Muscle of leg (tissue), 16 donors: ENCODE measurements at places on chromosomes 4 and X.

DNA sequence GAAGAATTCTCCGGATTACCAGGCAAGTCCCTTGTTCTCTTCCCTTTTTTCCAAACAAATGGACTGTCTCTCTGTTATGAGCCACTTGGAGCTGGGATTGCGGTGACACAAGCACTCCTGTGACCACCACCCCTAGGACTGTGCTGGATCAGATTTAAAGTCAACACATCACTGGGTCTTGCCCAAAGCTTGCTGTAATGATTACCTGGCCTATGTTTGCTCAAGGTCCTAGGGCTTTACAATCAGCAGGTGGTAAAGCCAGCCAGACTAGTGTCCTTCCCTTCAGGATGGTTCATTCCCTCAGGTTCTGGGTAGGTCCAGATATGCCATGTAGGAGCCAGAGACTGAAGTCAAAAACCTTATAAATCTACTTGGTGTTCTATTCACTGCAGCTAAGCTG, 144.7 kb downstream of the COX18 start:
- no peaks in the 10 kb centered on the region for H3K36me3 ChIP-seq
- DNase-seq = no peak
- H3K4me3 ChIP-seq = no peak overlapping the region
- H3K27ac ChIP-seq = no peak overlapping the region

- DNase-seq = peak; percentile 28
- no peak overlapping the region for H3K4me3 ChIP-seq
- H3K27me3 ChIP-seq = no peaks in the 10 kb centered on the region
These were observed 70.2 kb downstream of the CLDN22 start for GRCh38 chr4:183249854-183250253.

GRCh38 chr4:43837171-43837570, 611.4 kb downstream of the KCTD8 start:
- no peaks in the 10 kb centered on the region for H3K36me3 ChIP-seq
- H3K4me3 ChIP-seq = no peak overlapping the region
- no peak for DNase-seq
- no peaks in the 10 kb centered on the region for H3K27me3 ChIP-seq
- H3K4me1 ChIP-seq = no peaks in the 10 kb centered on the region

DNA sequence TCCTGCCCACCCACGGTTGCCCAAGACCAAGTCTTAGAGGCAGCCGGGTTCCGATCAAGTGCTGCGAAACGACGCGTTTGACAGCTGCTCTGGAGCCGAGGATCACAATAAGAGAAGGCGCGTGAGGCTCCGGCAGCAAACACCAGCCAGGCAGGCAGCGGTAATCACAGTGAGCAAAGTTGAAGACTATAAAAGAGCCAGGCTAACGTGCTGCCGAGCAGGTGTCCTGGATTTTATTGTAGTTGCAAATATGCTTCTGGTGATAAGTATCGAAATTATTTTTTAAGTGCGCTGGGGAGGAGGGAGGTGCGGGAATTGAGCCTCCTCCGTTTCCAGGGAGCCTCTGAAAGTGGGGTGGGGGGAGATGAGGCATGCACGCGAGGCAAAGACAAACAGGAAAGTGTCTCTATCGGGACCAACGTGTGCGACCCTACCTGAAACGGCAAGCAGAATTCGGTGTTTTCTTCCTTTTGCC, 590 bp downstream of the GABRA2 start:
- peak overlapping the region; percentile 34 for H3K4me3 ChIP-seq
- H3K27me3 ChIP-seq = peaks cover 24% of the 10 kb centered on the region

- no peaks in the 10 kb centered on the region for H3K36me3 ChIP-seq
- no peak overlapping the region for H3K4me3 ChIP-seq
- peaks cover 25% of the 10 kb centered on the region for H3K27me3 ChIP-seq
- peaks cover 17% of the 10 kb centered on the region for H3K4me1 ChIP-seq
These were observed 56.1 kb downstream of the CNGA2 start for GRCh38 chrX:151790481-151791160.

GRCh38 chr4:152039023-152039481, 278.2 kb upstream of the GATB start:
- DNase-seq = no peak
- no peak overlapping the region for H3K27ac ChIP-seq
- H3K4me1 ChIP-seq = no peaks in the 10 kb centered on the region
- peaks cover 2% of the 10 kb centered on the region for H3K27me3 ChIP-seq

DNA sequence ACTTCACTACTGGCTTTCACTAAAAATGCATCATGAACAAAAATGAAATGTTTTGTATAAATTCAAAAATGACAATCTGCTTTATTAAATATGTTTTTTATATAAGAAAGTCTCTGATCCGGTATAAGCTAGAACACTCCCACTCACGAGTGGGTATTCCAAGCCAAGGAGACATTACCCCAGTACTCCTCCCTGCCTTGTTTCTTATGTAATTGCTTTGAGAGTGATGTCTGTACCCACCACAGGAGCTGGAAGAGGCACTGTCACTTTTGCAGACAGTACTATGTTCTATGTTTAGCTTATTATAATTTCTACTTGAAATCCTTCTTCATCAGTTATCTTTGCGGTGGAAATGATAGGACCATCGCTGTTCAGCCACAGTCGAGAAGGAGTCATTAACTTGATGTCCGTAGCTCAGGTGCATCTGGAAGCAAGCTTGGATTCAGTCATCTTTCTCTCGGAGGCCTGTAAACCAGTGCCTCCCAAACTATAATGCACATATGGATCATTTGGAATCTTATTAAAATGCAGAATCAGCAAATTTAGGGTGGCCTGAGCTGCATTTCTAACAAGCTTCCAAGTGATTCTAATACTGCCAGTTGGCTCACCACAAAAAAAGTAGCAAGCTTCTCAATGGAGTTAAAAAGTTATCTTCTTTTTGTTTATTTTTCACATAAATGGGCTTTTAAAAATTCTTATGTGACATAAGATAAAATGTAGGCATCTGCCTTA, 396.4 kb downstream of the GRIA2 start:
- no peaks in the 10 kb centered on the region for H3K4me1 ChIP-seq
- DNase-seq = no peak
- H3K4me3 ChIP-seq = no peak overlapping the region
- no peak overlapping the region for H3K27ac ChIP-seq

GRCh38 chr4:129131343-129131742, 35.4 kb downstream of the C4orf33 start:
- no peaks in the 10 kb centered on the region for H3K36me3 ChIP-seq
- no peak overlapping the region for H3K27ac ChIP-seq
- H3K27me3 ChIP-seq = no peaks in the 10 kb centered on the region
- DNase-seq = no peak
- H3K4me3 ChIP-seq = no peak overlapping the region

- no peaks in the 10 kb centered on the region for H3K36me3 ChIP-seq
- peak; percentile 53 for DNase-seq
- no peak overlapping the region for H3K27ac ChIP-seq
- H3K27me3 ChIP-seq = no peaks in the 10 kb centered on the region
- H3K4me3 ChIP-seq = no peak overlapping the region
These were observed 60.5 kb downstream of the TMA16 start for GRCh38 chr4:163554870-163555465.

DNA sequence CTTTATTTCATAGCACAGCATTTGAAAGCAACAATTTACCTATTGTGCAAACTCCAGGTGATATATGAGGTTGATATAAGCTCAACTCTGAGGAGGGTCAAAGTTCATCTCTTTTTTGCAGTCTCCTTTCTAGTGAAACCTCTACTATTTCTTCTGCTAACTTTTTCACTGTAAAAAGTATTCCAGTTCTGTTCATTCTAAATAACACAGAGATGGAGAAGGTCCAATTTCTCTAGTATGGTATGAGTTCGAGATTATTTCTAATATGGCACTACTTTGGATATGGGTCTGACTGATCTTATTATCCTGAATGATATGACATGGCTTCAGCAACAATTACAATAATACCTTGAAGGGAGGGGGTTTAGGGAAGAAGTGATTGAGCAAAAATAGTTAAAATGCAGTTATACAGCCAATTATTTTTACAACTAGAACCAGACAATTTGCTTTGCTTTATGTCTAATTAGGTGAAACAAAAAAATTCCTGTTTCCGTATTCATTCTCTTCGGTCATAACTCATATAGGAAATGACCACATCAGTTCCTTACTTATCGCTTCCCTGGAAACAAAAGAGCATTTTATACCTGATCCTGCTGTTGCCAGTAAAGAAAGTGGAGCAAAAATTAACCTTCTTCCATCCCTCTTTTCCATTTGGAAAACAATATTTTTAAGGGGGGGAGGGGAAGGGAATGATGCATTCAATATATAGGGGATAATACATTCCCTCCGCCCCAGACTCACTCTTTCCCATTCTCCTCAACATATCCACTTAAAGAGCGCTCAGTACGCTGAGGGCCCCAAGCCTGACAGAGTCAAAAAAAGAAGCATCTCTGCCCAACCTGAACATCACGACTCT, 1.0 kb downstream of the TBC1D9 start:
- H3K4me3 ChIP-seq = peak overlapping the region; percentile 76
- DNase-seq = no peak

GRCh38 chr4:36414248-36414647, 132.8 kb downstream of the DTHD1 start:
- H3K4me3 ChIP-seq = no peak overlapping the region
- no peaks in the 10 kb centered on the region for H3K36me3 ChIP-seq
- H3K27me3 ChIP-seq = no peaks in the 10 kb centered on the region

- no peak overlapping the region for H3K27ac ChIP-seq
- H3K4me1 ChIP-seq = peaks cover 7% of the 10 kb centered on the region
- H3K4me3 ChIP-seq = no peak overlapping the region
- no peak for DNase-seq
- no peaks in the 10 kb centered on the region for H3K36me3 ChIP-seq
These were observed 72.0 kb downstream of the TSPAN5 start for GRCh38 chr4:98586291-98586961.

DNA sequence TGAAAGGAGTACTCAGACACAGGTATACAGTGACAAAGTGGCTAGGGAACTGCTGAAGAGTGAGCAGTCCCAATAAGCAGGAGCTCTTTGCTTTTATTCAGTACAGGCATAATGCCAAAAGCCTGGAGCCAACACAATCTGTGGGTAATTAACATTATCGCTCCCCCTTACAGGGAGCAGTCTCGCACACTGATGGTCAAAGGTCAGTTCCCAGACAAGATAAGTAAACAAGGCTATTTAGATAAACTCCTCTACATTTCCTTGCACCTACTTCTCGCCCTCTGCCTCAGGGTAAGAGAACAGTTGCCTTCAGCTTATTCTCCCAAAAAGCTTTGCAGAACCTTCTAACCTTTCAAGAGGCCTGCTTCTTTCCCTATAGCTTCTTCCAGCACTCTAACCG, 73.9 kb upstream of the TAF9B start:
- DNase-seq = no peak
- no peak overlapping the region for H3K4me3 ChIP-seq
- H3K27ac ChIP-seq = no peak overlapping the region
- H3K27me3 ChIP-seq = no peaks in the 10 kb centered on the region

DNA sequence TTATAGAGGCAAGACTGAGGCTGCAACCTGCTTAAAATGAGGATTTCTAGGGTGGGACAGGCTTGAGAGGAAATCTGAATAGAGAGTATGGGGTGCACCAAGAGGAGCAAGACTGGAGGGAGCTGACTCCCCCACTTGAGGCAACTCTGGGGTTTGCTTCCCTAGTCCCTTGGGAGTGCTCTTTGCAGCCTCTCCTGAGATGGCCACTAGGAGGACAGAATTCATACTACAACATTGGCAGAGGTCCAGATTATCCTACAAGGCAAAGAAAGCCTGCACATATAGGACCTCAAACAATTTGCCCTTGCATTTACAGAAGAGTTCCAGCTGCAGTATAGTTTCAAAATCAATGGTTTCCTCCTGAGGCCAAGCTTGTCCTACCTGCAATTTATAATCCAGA, 830.9 kb downstream of the TECRL start:
- H3K4me3 ChIP-seq = no peak overlapping the region
- H3K27ac ChIP-seq = no peak overlapping the region
- DNase-seq = no peak
- H3K27me3 ChIP-seq = no peaks in the 10 kb centered on the region
- no peaks in the 10 kb centered on the region for H3K36me3 ChIP-seq
- H3K4me1 ChIP-seq = no peaks in the 10 kb centered on the region

- no peak overlapping the region for H3K4me3 ChIP-seq
- H3K27me3 ChIP-seq = no peaks in the 10 kb centered on the region
- peaks cover 55% of the 10 kb centered on the region for H3K4me1 ChIP-seq
- peaks cover 41% of the 10 kb centered on the region for H3K36me3 ChIP-seq
These were observed 135.5 kb downstream of the AFAP1 start for GRCh38 chr4:7803992-7804755.

DNA sequence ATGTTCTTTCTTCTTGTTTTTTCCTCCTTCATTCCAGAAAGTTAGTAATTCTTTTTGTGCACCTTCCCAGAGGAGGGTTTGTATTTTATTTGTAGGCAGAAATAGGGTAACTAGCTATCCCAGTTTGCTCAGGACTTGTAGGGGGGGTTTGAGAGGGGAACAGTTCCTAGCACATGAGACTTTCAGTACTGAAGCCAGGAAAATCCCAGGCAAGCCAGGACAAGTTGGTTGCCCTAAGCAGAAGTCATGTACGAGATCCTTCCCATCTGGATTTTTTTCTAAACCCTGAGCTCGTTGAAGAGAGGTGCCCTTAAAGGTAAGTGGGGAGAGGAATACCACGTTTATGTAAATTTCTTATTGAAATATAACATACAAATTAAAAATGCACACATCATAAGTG, 15.6 kb upstream of the TAB3 start:
- no peak for DNase-seq
- H3K27me3 ChIP-seq = peaks cover 5% of the 10 kb centered on the region
- no peak overlapping the region for H3K4me3 ChIP-seq

GRCh38 chr4:6563935-6564645, 10.9 kb upstream of the MAN2B2 start:
- no peak for DNase-seq
- no peak overlapping the region for H3K27ac ChIP-seq
- no peak overlapping the region for H3K4me3 ChIP-seq
- no peaks in the 10 kb centered on the region for H3K36me3 ChIP-seq

- H3K27me3 ChIP-seq = peaks cover 25% of the 10 kb centered on the region
- no peaks in the 10 kb centered on the region for H3K36me3 ChIP-seq
- DNase-seq = no peak
- peaks cover 7% of the 10 kb centered on the region for H3K4me1 ChIP-seq
- H3K27ac ChIP-seq = no peak overlapping the region
These were observed 108.4 kb upstream of the ATXN3L start for GRCh38 chrX:13428053-13428786.

DNA sequence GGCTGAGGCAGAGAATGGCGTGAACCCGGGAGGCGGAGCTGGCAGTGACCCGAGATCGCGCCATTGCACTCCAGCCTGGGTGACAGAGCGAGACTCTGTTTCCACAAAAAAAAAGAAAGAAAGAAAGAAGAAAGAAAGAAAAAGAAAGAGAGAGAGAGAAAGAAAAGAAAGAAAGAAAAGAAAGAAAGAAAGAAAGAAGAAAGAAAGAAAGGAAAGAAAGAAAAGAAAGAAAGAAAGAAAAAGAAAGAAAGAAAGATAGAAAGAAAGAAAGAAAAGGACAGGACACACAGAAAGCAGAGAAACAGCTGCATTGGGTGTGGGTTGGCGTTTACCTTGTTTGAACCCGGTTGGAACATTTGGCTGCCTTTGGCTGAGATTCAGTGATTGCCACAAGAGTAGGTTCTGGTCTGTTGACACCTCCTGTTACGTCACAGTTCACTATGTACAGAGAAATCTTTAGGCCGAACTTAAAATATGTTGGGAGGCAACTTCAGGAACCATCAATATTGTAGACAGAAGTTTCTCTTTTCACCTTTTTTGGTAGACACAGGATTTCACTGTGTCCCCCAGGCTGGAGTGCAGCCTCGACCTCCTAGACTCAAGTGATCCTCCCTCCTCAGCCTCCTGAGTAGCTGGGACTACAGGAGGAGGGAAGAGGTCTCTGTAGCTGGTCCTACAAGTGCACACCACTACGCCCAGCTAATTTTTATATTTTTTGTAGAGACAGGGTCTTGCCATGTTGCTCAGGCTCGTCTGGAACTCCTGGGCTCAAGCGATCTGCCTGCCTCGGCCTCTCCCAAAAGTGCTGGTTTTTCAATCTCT, 16.3 kb upstream of the PLCXD1 start:
- no peak for DNase-seq
- H3K4me3 ChIP-seq = no peak overlapping the region
- H3K4me1 ChIP-seq = peaks cover 3% of the 10 kb centered on the region
